ENCODE measurements at places on chromosomes 12 and 14.

DNA sequence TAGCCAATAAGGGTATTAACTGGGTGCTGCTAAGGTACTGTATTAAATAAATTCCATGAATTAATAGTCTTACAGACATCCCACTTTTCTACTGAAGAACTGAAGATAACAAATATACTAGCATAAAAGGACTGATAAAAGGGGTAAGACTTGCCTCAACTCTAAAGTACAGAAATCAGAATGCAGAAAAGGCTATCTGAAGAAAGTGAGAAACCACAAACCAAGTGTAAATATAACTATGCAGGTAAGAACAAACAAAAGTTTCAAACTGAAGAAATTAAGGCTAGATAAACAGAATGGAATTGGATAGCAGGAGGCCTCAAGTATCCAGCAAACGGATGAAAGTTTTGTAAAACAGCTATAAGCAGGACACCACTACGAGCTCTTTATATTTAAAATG lies 29.5 kb downstream of the YAF2 start:
- DNase-seq = no peak

GRCh38 chr12:131066207-131066885 lies 112.6 kb downstream of the ADGRD1 start:
- DNase-seq = no peak

GRCh38 chr14:97641827-97642226 lies 844.6 kb downstream of the VRK1 start:
- no peak for DNase-seq

DNA sequence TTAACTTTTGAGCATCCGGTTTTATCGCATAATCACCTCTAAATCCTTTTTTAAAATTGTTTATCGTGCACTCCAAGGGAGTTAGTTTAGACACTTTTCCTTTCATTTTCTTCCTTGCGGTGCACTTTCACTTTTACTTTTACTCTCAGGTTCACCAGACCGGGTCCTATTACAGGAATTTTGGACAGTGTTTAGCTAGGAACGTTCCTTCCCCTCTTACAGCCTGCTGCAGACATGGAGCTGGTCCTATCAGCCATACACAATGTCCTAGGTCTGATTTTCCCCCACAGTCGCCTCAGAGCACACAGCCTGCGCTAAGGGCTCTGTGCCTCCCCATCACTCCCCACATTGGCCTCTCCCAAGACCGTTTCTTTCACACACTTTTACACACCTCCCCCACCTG lies 103.9 kb downstream of the ALG10 start:
- DNase-seq = no peak

GRCh38 chr12:2633825-2634200 lies 161.0 kb upstream of the FKBP4 start:
- no peak for DNase-seq

- no peak for DNase-seq
Measured at GRCh38 chr12:124098101-124098757, 125.2 kb downstream of the ZNF664 start.

DNA sequence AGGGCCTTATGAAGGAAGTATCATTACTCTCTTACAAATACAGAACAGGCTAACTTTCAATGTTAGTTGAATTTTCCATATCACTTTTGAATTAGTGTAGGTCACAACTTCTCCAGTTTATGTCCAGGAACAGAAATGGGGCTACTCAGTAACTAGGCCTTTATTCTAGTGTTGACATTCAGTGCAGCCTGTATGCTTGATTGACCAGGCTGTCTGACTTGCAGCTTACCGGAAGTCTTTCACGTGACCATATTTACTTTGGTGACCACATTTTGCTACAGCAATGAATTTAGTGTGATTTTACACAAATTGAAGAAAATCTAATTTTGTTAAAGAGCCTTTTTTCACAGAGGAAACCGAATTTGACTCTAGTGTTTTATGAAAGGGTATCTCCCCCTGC lies 12.4 kb downstream of the MTERF2 start:
- no peak for DNase-seq

DNA sequence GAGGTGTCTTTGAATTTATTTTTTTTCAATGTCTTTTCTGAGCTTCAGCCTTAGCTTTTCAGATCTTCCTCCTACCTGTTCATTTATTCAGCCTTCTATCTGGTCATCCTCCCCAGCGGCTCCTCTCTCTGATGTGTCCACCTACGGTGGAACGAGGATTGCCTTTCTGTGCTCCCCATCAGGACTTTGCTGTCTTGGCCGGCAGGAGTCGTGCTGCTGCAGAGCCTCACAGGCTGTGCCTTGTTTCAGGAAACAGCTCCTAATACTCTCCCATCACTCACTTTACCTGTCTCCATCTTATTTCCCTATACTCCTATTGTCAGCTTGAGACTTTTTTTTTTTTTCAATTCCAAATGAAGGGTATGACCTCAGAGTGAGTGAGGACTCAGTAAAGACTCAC lies 76.9 kb downstream of the KICS2 start:
- no peak for DNase-seq

GRCh38 chr12:64299628-64300027 lies 77.5 kb upstream of the KICS2 start:
- no peak for DNase-seq

GRCh38 chr14:68148276-68148675 lies 328.7 kb downstream of the RAD51B start:
- no peak for DNase-seq

DNA sequence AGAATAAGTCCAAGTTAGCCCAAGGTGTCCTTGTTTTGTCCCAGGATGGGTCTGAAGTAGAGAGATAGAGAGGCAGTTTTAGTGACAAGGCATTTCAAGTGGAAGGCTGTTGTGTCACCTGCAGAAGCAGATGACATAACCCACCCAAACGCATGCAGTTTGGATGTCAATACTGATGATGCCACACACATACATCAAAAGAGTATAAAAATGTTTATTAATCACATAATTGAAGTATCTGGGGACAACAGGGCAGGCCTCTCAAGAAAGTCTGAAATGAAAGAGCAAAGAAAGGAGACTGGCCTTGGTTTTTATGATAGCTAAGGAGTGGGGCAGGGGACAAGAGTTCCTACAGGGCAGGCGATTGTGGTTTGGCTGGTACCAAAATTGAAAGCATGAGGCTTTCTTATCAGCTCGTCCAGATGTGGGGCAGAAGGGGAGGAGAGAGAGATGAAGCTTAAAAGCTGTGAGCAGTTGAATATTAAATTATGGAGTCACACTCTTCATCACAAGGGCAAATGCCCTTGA lies 78.4 kb upstream of the TSPAN8 start:
- DNase-seq = no peak

- no peak for DNase-seq
Measured at GRCh38 chr12:24285448-24285847, 336.0 kb upstream of the SOX5 start.

GRCh38 chr12:112904571-112904970 lies 2.2 kb upstream of the OAS1 start:
- no peak for DNase-seq

DNA sequence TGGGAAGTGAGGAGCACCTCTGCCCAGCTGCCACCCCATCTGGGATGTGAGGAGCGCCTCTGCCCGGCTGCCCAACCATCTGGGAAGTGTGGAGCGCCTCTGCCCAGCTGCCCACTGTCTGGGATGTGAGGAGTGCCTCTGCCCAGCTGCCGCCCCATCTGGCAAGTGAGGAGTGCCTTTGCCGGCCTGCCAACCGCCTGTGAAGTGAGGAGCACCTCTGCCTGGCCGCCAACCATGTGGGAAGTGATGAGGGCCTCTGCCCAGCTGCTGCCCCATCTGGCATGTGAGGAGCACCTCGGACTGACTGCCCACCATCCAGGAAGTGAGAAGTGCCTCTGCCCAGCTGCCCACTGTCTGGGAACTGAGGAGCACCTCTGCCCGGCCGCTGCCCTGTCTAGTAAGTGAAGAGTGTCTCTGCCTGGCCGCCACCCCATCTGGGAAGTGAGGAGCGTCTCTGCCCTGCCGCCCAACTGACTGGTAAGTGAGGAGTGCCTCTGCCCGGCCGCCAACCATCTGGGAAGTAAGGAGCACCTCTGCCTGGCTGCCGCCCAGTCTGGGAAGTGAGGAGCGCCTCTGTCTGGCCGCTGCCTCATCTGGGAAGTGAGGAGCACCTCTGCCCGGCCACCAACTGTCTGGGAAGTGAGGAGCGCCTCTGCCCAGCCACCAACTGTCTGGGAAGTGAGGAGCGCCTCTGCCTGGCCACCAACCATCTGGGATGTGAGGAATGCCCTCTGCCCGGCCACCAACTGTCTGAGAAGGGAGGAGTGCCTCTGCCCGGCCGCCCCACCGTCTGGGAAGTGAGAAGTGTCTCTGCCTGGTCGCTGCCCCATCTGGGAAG lies 22.6 kb downstream of the FAR2 start:
- no peak for DNase-seq

GRCh38 chr14:90191154-90191553 lies 65.2 kb upstream of the PSMC1 start:
- DNase-seq = no peak

GRCh38 chr14:104135121-104135903 lies 3.1 kb upstream of the KIF26A start:
- DNase-seq = no peak

DNA sequence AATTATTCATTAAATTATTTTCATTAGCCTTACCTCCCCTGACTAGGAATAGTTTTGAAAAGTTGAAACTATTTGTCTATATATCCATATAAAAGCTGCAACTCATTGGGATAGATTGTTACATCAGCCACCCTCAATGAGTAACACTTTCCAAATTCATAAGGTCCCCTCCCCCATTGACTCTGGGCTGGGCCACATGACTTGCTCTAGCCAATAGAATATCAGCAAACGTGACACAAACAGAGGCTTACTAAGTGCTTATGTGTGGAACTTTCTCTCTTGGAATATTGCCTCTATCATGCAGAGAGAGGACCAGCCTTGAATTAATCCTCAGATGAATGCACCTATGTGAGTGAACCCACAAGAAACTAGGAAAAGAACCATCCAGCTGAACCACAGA lies 213.7 kb downstream of the CCDC59 start:
- no peak for DNase-seq

GRCh38 chr14:99309220-99309766 lies 37.3 kb upstream of the BCL11B start:
- no peak for DNase-seq

DNA sequence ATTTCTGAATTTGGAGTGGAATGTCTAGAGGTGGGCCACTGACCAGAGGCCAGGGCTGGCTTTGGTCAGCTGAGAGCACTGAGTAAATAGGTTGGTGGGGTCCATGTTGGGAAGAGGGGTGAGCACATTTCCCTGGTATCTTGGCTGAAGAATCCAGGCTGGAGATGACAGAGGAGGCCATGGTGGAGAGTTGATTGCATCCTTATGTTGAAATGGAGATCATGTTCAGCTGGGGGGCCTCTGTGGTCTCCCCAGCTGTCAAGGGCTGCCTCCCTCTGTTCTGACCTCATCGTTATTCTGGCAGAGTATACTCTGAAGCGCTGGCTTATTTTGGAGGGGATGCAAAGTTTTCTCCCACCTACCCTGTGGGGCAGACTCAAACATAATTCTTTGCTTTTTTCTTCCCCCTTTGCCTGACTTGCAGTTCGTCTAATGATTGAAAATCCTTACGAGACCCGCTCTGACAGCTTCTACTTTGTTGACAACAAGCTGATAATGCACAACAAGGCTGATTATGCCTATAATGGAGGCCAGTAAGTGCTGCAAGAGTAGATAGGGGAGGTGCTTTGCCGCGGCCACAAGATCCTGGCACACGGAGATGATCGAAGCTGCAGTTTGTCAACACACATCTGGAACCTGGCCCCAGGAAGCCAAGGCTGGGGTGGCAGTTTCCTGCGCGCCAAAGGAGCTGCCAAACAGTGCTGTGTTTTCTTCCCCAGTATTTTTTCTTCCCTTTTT lies 6.0 kb upstream of the ACADS start:
- DNase-seq = no peak

DNA sequence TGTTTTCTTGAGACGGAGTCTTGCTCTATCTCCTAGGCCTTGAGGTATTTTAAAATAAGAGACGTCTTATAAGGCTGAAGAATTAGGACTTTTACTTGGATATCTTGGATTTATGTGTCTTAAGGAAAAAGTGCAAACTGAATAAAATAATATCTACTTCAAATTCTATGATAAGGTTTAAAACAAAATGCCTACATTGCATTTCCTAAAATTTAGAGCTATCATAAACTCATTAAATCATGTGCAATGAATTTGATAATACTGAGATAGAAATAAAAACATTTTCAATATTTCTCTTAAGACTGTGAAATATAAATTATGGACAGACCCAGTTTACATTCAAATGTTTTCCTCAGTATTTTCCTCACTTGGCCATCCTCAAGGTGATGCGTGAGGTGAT lies 729.5 kb upstream of the LMO3 start:
- no peak for DNase-seq

- no peak for DNase-seq
Measured at GRCh38 chr14:89336338-89336737, 80.7 kb downstream of the FOXN3 start.

DNA sequence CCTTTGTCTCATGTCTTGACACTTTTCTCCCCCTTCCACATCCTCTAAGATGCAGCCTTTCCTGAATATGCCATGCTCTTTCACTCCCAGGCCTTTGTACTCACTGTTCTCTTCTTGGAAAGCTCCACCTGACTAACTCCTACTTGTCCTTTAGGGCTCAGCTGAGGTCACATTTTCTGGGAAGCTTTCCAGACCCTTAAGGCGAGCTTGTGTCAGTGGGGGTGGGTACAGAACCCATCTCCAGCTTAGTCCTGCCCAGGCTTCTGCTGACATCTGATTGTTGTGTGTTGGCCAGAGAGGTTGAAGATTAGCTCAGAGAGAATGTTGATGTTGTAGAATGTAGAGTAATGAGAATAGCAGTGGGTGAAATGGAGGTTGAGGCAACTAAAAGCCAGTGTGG lies 2.9 kb upstream of the TSFM start:
- DNase-seq = no peak

DNA sequence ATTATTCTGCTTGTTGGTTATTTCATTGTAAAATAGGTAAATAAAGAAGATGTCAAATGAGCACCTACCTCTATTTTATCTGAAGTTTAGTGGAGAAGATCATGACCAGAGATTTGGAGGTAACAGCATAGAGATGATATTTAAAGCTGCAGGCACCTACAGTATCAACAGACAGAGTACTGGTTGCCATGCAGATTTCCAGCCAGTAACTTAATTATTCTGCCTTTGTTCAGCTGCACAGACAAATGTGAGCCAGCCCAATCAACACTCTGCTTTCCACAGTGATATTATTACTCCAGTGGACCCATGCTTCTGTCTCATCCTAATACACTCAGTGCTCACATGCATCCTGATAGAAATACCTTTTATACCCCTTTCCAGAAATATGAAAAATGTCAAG lies 348.5 kb upstream of the RGS6 start:
- no peak for DNase-seq

- DNase-seq = no peak
Measured at GRCh38 chr14:40393143-40393542, 960.9 kb upstream of the FBXO33 start.
